Left kidney (tissue), 8 donors: ENCODE measurements at places on chromosomes 7 and 10.

DNA sequence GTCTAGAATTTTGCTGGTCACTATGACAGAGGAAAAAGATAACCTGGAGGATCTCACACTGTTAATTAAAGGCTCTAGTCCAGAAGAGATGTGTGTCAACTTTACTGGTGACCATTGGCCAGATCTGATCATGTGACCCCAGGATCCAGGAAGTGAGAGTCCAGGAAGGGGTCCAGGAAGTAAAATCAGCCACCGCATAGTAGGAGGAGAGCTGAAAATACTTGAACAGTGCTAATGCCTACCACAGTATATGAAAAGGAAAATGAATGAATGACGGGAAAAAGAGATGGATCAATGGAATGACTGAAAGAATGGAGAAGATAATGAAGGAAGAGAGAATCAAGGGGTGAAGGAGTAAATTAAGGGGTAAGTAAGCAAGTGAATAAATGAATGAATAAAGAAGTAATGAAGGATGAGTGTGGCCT lies 415.3 kb downstream of the RPS24 start:
- no peak for DNase-seq

- DNase-seq, result peak; percentile 73
Measured at GRCh38 chr7:128883622-128884448, 21.2 kb downstream of the ATP6V1F start.

- DNase-seq, result no peak
Measured at GRCh38 chr10:93478873-93479272, 3.3 kb downstream of the MYOF start.

DNA sequence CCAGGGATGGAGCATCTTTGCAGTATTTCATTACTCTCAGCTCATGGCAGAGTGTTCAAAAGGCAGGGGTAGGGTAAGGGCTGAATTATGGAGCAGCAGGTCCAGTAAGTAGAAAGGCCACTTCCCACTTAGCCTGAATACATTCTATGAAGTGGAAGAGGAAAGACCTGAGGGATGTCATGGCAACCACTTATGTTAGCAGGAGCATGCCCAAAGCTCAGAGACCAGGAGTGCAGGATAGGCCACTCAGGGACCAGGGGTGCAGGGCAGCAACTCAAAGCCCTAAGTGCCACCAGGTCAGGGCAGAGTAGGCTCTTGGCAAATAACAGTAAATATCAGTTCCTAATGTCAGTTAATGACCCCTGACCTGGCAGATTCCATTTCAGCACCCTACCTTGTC lies 3.6 kb downstream of the SRI start:
- no peak for DNase-seq

- DNase-seq, result no peak
Measured at GRCh38 chr10:121260377-121260776, 337.9 kb downstream of the FGFR2 start.

GRCh38 chr10:133309100-133309719 lies 496 bp downstream of the ZNF511 start:
- DNase-seq, result peak; percentile 82

DNA sequence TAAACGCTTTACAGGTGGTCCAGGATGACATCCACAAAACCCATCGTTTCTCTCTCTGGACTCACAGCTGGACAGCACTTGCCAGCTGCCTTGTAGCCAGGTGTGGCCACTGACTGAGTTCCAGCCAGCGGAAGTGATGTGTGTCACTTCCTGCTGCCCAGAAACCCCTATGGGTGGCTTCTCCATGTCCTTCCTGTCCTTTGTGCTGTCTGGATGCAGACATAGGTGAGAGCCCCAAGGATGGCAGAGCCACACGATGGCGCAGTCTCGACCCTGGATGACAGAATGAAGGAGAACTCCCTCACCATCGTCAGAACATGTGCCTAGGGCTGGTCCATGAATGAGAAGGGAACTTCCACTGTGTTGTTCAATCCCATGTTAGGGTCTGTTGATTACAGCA lies 22.1 kb downstream of the NMT2 start:
- no peak for DNase-seq

GRCh38 chr7:55690-56248 lies 136.6 kb upstream of the FAM20C start:
- no peak for DNase-seq

- no peak for DNase-seq
Measured at GRCh38 chr7:100949227-100949932, at the start of gene MUC3A. TSS of gene MUC3A (plus strand) at chr7:100949534. CDS start at chr7:100949625, 91 bp downstream.

DNA sequence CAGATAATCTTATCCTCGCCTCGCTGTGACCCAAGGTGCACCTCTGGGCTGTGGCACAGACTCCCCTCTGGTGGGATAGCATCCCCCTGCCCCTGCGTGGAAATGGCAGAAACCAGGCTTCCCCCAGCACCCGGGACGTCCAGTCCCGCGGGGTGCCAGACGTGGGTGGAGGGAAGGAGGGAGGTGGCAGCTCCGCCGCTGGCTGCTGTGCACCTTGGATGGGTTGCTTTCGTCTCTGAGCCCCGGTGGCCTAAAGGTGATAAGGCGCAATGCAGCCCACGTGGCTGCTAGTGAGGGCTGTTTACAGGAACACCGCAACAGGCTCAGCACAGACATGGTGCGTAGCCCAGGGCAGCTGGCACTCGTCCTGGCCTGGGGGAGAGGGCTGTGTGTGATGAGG lies 13.6 kb upstream of the PDGFA start:
- DNase-seq, result no peak
